NCI-H460 (cell line): ENCODE measurements at places on chromosomes 1 and 21. TPM values are rescaled to one million over a fixed set of nuclear protein-coding genes. Genes with fewer than 3 reads are reported as not detected.

The PRDX6 gene
- 594 and 603 TPM in 2 replicates for total RNA-seq

GRCh38 chr1:113912594-113913311 lies 7.6 kb downstream of the DCLRE1B start:
- DNase-seq, result no peak

DNA sequence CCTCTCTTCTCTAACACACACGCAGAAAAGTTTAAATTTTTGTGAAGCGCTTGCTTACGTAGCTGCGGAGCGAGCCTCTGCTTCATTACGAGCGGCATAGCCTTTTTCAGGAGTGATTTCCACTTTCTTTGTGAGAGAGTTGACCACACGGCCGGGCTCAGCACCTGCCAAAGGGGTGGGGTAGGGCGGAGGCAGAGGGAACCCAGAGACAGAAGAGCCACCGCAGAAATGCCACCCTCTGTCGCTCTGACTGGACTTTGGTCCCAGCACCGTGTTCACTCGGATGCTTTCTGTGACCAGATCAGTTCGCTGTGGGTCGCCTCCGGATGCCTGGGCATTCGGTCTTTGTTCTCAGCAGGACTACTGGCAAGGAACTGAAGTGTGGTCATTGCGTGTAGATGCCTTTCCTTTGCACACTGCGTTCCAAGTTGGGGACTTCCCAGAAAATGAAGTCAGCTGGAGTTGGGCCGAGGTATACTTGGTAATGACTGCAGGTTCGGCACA lies 883 bp downstream of the CHODL start:
- DNase-seq, result peak; percentile 1

DNA sequence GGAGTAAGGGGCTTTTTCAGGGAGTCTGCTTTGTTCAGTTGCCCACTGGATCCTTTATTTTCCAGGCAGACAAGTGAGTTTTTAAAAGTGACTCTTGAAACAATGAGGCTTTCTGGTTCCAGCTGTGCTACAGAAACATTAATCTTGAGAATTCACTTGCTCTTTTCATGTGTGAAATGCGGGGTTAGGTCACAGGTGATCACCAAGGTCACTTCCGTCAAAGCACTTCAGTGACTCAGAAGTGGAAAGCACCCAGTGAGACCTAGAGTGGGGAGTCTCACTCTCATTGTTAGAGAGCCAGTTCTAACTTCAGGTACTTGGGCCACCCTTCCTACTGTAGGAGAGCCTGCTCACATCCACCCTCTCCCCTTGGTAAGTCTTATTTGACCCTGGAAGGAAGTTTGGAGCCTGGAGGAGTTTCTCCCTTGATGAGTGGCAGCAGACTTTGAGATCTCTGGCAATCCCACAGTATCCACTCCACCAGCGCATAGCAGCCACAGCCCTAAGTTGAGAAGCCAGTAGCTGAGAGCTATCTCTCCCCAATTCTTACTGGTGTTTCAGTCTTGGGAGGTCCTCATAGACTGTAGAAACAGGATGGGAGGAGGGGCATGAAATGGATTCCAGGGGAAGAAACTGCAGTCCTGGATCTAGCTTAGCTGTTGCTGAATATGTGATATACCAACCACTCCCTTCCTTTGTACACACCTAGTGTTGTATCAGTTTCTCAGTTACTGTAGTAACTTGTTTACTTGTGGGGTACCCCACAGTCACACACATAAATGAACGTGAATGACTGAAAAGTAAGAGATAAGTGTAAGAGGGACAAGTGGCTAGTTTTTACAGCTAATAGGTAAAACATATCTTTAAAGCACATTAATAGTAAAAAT lies 3.1 kb downstream of the TACSTD2 start:
- no peak for DNase-seq

DNA sequence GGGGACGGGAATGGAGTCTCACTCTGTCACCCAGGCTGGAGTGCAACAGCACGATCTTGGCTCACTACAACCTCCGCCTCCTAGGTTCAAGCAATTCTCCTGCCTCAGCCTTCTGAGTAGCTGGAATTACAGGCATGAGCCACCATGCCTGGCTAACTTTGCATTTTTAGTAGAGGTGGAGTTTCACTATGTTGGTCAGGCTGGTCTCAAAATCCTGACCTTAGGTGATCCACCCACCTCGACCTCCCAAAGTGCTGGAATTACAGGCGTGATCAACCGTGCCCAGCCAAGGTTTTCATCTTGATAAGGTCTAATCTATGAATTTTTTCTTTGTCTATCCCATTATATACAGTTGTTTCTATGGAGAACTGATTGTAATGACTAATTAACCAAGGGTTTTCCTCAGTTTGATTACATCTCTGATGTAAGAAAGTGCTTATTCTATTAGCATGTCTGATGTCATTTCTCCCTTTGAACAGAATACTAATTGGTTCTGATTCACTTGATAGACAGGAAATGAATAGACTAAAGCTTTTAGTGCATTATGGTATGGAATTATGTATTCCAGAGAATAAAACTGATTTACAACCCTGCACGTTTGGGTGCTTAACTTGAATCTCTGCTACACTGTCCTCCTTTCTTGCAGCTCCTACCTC lies 11.9 kb downstream of the PACC1 start:
- DNase-seq, result no peak

- no peak for DNase-seq
Observed at GRCh38 chr21:45120975-45121374, 46.6 kb downstream of the ADARB1 start.

The UBXN10 gene
- not detected in 2 replicates for total RNA-seq

DNA sequence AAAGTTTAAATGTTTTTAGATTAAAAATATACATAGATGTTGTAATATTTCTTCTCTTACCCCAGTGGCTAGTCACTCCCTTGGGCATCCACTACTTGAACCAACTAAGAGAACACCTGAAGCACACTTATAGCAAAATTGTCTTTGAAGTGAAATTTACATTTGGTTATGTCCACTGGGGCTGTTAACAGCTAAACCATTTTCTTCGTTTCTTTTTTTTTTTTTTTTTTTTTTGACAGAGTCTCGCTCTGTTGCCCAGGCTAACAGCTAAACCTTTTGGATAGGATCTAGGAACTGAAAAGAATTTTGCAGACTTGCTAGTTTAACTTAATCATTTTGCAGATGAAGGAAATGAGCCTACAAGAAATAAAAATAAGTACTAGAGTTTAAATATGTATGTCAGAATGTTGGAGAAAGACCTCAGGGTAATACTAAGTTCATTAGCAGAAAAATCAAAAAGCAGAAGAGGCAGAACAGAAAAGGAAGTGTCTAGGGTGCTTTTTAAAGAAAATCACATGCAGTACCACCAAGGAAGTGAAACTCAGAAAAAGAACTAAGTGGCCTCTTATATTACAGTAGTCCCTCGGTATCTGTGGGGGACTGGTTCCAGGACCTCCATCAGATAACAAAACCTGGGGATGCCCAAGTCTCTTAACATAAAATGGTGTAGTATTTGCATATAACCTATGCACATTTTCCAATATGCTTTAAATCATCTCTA lies 11.8 kb downstream of the DRAM2 start:
- DNase-seq, result no peak

GRCh38 chr1:25732821-25733220 lies 67.2 kb upstream of the SELENON start:
- DNase-seq, result no peak

DNA sequence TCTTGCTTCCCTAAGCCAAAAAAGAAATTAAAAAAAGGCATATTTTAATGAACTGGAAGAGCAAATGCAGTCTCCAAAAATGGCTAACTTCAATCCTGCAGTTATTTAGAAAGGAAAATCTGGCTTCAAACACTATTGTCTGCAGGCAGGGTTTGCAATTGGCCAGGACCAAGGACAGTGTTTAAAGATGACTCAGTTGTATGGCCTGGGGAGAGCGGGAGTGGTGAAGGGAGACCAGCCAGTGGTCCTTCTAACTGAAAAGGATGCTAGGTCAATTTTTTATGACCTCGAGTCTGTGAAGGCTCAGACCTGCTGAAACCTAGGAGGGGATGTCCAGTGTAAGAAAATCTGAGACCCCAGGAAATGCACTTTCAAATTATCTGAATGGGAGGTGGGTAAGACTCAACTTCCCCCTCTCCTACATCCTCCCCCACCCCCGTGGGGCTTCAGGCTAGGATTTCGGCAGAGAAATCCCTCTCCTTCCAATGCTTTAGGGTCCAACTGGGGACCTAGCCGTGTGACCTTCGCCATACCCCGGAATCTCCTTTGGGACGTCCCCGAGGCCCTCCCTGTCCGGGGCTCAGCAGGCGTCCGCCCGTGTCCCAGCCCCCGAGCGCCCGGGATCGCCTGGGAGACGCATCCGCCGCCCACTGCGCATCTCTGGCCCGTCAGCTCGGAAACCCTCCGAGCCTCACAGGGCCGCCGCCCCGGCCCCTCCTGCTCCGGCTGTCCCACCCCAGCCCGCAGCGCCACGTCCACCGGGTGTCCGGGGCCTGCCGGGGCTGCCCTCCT lies 602 bp upstream of the RIMKLA start:
- DNase-seq, result peak; percentile 7

GRCh38 chr1:212514056-212514614 lies 81.4 kb downstream of the NENF start:
- DNase-seq, result peak; percentile 37

The WNT3A gene
- total RNA-seq, result not detected in 2 replicates

- DNase-seq, result no peak
Observed at GRCh38 chr1:29642519-29642918, 406.2 kb downstream of the PTPRU start.

DNA sequence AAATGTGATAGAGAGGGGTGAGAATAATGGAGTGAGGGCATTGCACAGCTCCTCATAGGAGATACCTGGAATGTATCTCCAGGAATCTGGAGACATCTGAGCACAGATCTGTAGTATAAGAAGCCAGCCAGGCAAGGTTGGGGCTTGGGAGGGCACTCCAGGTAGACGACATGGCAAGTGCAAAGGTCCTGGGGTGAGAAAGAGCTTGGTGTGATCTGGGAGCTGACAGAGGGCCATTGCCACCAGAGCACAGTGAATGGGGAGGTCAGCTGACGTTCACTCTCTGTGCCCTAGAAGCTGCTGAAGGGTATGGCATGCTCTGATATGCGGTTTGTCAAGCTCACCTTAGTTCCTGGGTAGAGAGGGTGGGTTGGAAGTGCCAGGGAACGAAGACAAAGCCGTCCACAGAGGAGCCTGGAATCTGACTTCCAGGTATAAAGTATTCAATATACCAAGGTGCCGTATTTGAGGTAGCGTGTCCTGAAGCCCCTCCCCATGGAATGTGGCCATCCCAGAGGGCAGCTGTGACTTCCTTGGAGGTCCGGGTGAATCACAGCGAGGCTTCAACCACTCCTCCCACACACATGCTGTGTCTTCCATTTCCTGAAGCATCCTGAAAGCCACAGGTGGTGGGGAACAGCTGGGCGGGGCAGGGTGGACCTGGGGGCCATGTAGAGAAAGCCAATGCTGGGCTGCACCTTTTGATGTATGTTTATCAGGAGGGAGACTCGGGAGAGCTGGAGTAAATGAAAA lies 182.7 kb upstream of the KLHDC7A start:
- DNase-seq, result no peak

GRCh38 chr1:1355416-1355815 lies 2.9 kb downstream of the MXRA8 start:
- no peak for DNase-seq
